ENCODE measurements at places on chromosomes 2 and 18. TPM values are rescaled to one million over a fixed set of nuclear protein-coding genes. Genes with fewer than 3 reads are reported as not detected.
A peak's percentile ranks its signal among the peaks of the same experiment; 100 is the strongest.

GRCh38 chr2:27016801-27017325 is 15.9 kb upstream of the TMEM214 start:
- peak; percentile 37 for DNase-seq

DNA sequence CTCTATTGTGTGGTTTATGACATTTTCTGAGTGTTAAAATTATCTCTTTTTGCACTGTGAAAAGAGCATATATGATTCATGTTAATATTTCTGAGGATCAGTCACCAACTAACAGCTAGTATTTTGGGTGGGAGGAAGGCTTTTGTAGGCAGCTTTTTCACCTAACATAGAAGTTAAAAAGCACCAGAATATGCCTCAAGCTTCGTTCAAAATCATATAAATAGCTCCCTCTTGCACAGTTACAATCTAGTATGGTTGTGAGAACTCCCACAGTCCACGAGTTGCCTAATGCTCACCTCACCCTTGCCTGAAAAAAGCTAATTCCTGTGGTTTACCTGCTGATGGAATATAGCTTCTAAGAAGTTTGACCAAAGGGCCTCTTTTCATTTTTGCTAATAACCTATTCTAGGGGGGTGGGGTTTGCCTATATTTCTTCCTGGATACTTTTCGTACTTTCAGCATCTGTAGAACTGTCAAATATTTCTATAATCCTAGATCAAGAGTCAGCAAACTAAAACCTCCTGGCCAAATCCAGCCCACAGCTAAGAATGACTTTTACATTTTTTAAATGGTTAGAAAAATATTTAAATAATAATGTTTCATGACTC is 167.1 kb upstream of the FOSL2 start:
- DNase-seq: no peak

GRCh38 chr2:37084797-37085196 is 479 bp downstream of the GPATCH11 start:
- DNase-seq: no peak

DNA sequence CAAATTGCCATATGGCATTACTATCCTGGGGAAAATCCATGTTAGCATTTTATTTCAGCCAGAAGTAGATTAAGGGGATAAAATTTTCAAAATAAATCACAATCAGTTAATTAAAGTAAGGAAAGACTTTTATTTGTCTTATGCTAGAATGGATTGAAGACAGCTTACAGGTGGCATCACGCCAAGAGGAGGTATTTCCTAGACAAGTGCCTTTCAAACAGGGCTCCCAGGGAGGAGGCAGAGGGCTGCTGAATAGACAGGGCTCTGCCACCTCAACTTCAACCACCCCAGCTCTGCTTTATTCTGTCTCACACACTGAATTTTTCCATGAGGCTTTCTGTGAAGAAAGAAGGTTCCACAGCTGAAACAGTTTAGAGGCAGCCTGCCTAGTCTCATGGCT is 12.2 kb downstream of the CCDC68 start:
- DNase-seq: no peak

DNA sequence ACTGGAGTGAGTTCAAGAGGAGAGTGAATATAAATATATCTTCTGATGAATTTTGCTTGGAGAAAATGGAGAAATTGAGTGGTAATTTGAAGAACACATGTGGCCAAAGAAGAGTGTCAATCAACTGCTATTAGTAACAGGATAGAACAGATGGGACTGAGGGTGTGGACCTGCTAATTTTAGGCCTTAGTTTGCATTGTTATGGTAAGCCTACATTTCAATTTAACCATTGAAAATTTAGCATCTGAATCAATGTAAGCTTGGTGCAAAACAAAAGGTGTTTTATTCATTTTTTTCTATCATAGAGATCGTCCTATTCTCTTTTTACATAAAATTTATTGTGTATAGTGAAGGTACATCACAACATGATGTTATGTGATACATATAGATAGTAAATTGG is 42.1 kb upstream of the CDH19 start:
- DNase-seq: no peak

DNA sequence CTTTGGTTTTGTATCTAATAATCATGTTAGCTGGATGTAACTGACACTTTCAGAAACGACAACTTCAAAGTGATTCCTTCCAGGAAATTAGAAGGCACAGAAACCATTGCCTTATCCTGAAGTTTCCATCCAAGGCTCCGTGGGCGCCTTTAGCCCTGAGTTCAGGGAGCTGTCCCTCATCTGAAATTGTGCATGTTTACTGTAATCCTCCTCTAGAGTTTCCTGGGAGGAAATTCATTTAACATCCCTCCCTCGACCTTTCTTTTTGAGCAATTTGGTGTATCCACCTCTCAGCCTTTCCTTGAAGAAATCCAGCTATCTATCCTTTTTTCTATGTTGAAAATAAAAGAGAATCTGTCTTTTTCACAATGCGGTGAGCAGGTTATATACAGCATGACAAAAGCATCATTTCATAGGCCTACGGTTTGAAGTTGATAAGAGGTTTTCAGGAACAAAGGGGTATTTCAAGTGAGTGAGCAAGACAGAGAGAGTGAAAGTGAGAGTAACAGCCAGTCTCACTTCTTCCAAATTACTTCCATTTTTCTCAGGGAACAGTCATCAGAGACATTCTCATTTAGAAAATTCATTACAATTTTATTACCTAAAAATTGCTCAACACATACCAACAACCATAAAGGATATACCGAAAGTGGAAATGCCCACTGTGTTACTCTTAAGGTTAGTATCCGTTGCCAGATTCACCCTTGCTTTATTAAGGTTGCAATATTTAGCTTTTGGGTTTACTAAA is 167.3 kb downstream of the MREG start:
- DNase-seq: no peak

DNA sequence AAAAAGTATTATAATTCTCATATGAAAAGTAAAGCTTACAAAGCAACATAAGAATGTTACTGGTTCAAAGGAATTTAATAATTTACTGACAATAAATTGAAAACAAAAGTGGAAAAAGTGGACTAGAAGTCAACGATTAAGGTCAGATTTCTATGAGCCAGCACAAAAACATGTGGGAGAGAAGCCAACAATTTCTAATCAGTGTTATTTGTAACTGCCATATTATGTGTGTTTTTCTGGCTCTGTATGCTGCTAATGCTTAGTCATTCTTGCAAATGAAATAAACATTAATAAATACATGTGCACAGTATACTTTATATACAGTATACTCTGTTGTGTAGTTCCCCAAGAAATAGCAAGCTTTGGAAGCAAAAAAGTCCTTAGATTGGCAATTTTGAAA is 301.3 kb upstream of the RGPD4 start:
- no peak for DNase-seq

DNA sequence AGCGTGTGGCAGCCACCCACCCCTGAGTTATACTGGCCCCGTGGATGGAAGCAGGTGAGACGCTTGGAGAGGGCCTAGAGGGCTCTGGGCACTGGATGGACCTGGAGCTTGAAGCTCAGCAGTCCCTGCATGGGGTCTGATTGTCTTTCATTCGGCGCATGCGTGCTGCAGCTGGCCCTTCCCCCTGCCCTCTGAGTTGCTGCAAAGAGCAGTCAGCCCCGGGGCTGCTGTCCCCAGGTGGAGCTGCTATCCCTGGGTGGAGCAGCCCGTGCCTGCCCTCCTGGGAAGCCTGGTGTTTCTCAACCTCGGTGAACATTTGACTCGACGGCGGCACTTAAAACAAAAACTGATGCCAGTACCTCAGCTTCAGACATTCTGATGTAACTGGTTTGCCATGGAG is 29.6 kb downstream of the IGFBP5 start:
- DNase-seq: no peak

DNA sequence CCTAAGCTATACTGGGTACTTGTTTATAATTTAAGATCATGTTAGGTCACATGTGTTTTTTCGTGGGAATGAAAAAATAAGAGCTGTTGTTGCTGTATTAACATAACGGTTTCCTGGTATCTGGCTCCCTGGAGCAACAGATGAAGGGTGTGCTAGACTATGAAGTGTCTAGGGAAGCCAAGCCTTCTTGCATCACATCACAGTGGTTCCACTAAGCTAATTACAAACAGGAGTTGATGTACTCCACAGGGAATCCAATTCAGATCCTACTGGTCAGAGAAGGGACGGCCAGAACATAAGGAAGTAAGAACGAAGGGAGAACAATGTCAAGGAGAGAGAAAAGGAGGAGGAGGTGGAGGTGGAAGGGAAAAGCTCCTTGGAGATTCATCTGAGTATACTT is 193.0 kb upstream of the CYP26B1 start:
- DNase-seq: no peak

DNA sequence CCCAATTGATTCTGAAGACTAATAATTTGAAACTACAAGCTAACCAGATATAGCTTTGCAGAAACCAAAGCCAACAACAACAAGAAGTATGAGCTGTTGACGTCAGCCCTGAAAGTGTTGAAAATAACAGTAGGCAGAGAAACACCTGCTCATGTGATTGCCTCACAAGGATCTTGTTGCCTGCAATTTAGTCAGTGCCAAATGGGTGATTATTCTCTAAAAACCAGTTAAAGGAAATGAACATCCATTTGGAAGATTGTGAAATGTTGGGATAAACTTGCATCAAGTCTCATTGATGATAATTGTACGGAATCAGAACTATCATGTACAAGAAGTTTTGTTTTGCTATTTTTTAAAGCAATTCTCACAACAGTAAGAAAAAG is 2.8 kb downstream of the CYTIP start:
- no peak for DNase-seq

- DNase-seq: no peak
These were observed 69.1 kb downstream of the ACKR3 start for GRCh38 chr2:236638707-236639106.

- DNase-seq: no peak
These were observed 416.6 kb upstream of the SMIM21 start for GRCh38 chr18:75844146-75844545.

DNA sequence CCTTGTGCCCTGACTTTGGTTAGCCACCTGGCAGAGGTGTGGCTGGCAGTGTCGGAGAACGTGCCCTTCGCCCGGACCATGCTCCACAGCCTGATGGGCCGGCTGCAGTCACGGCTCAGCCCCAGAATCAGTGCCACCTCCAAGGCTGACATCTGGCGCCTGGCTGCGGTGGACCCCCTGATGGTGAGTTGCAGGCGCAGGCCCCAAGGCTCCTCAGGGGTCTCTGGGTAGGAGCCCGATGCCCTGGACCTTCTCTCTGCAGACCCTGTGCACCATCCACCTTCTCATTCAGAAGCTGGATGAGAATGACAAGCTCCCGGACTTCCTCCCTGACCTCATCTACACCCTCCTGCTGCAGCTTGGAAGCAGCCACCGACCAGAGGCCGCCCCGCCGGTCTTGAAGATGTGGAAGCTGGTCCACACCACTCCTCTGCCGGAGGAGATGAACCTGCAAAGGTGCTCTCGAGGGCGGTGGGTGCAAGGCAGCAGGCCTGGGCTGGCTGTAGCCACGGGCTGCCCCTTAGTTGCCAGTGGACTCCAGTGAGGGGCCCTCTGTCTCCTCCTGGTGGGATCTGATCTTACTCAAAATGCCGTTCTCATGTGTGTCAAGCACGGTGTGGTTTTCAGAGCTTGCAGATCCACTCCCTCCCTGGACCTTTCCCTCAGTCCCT is 32.1 kb downstream of the HJURP start:
- no peak for DNase-seq

DNA sequence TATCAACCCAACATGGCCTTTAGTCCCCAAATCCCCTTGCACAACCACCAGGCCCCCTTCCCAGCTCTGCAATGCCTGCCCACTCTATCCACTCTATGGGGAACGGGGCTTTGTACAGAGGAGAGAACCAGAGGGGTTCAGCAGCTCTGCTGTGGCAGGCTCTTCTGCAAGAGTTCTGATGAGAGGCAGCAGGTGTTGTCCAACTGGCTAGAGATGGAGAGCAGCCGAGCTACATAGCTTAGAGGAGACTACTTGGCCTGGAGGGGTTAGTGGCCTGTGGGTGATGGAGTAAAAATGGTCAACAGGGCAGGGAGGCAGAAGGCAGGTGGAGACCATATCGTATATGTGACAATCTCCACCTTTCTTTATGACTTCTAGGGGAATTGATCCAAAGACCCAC is 103.0 kb downstream of the QPCT start:
- DNase-seq: no peak

DNA sequence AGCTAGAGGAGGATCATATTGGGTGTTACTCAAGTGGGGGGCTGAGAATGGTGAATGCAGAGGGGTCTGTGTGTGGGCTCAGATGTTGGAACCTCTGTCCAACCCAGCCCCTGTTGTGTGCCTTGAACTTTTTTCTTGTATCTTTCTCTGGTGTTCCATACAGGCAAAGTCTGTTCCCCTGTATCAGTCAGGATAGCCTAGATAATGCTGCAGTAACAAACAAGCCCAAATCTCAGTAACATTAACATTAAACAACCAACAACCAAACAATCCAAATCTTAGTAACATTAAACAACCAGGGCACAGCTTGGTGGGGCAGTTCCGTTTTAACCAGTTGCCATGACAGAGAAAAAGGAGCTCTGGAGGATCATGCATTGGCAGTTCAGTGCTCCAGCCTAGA is 103.7 kb downstream of the CTIF start:
- no peak for DNase-seq

DNA sequence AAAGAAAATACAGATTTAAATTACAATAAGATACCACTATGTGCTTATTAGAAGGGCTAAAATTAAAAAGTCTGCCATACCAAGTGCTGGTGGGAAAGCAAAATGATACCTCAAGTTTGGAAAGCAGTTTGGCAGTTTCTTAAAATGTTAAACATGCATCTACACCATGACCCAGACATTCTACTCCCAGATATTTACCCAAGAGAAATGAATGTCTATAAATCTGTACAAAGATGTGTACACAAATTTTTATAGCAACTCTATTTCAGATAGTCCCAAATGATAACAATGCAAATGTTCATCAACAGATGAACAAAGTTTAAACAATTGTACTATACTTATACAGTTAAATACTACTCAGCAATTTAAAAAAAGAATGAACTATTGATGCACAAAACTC is 7.1 kb upstream of the DSG4 start:
- DNase-seq: no peak

Gene IL36RN
- total RNA-seq: not detected

Gene KIF1A
- not detected for total RNA-seq

Gene UPP2
- not detected for total RNA-seq

Gene SCTR
- total RNA-seq: not detected

Gene IL36B
- not detected for total RNA-seq

Gene ZC3H15
- 62.9 TPM for total RNA-seq

Gene UGT1A10
- not detected for total RNA-seq

Gene DAW1
- not detected for total RNA-seq

Gene REG3A
- not detected for total RNA-seq

Gene TNFAIP6
- total RNA-seq: 3.0 TPM

Gene TCF23
- not detected for total RNA-seq

Gene RAMP1
- 1.6 TPM for total RNA-seq

Gene C2orf80
- not detected for total RNA-seq

Gene KLF11
- 3.9 TPM for total RNA-seq

All from HFFc6 (cell line).